ENCODE measurements at places on chromosomes 5 and 9.

- no peak for DNase-seq
These were observed 180.1 kb downstream of the MACROH2A1 start for GRCh38 chr5:135218790-135219568.

GRCh38 chr5:6432206-6432605 lies 16.5 kb upstream of the UBE2QL1 start:
- DNase-seq, result no peak

- no peak for DNase-seq
These were observed 1.3 kb downstream of the PLGRKT start for GRCh38 chr9:5436441-5436840.

GRCh38 chr5:132434416-132435286 lies 55.9 kb downstream of the IRF1 start:
- DNase-seq, result peak; percentile 50

DNA sequence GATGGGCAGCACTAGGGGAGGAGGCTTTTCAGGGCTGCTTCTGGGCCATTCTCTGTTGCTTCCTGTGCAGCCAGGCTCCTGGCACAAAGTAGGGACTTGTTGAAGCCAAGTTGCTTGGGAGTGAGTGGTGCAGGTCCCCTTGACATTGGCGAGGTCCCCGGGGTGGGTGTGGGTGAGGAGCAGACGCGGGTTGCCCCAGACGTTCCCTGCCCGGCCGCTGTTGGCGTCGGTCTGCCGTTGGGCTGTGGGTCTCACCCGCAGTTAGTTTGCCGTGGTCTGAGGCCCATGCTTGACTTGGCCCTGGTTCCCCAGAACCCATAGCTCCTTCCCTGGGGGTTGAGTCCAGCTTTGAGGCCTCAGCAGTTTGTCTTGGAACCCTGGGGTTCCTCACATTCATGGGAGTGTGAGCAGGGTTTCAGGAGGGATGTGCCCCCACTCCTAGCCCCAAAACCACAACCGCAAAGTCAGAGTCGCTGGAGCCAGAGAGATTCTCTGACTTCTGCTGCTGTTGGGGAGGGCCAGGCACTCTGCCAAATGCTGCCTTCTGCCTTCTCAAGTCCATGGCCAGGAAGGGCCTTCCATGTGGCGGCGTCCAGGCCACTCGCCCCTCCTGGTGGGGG lies 77.5 kb downstream of the RXRA start:
- DNase-seq, result peak; percentile 58

DNA sequence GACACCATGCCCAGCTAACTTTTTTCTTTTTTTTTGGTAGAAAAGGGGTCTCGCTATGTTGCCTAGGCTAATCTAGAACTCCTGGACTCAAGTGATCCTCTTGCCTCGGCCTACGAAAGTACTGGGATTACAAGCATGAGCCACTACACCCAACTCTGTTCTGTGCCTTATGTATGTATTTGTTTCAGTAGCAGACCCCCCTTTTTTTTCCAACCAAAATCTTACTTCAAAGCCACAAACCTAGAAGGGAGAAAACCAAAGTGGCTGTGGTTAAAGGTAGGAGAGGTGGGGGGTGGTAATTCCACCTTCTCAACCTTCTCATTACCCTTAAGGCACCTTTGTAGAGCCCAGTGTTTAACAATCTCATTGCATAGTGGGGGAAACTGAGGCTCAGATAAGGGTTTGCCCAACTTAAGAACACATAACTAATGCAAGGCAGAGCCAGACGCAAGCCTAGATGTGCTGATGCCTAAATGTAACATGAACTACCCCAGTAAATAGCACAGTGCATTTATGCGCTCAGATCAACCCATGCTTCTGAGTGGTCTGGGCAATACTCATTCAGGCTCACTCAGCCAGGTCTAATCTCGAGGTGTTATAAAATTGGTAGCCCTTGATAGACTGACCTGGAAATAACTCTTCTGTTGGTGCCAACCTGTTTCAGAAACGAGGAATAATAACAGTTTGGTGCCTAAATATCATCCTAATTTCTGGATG lies 33.0 kb downstream of the ITK start:
- no peak for DNase-seq

GRCh38 chr5:177446200-177447065 lies at the start of gene PRR7:
Gene PRR7 (plus strand): TSS chr5:177446814. CDS start chr5:177455068, 8,254 bp downstream.
- peak; percentile 75 for DNase-seq

DNA sequence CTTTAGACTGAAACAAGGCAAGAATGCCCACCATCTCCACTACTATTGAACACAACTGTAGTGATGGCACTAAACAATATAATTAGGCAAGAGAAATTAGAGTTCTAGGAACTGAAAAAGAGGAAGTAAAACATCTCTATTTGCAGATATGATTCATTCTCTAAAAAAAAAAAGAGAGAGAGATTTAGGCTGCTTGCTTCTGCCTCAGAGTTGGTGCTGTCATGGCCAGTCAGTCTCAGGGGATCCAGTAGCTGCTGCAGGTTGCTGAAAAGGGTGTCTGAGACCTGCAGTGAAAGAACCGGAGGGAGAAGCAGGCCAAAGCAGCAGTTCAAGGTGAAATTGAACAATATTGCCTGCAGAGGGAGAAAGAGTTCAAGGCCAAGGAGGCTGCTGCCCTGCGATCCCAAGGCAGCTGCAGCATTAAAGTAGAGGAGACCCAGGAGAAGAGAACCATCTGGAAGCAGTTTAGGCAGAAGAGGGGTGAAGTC lies 72.5 kb downstream of the AP3B1 start:
- peak; percentile 81 for DNase-seq

DNA sequence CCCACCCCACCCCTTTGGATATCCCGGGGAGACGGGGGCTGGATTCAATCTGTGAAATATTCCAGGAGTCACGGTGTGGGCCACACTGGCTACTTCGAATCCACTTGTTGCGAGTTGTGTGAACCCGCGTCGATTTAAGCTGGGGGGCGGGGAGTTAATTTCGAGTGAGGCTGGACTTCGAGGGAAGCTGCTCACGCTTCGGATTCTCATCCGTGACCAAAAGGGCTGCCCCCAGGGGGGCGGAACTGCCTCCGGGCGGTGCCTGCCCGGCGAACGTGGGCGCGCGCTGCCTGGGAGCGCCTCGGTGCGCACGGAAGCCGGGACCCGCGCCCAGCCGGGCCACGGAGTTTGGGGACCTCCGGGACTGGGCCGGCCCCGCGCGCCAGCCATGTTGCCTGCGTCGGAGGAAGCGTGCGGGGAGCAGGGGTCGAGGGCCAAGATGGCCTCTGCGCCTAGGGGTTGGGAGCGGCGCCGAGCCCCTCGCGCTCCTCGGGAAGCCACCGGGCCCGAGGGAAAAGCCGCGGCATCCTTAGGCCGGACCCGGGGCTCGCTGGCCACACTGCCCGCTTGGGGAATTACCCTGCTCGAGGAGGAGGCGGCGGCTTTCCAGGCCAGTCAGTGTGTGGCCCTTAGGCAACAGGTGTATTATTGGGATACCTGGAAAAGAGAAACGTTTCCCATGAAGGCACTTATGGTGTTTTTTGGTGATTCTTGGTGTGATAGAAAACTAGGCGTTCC lies 975 bp downstream of the OCLN start:
- peak; percentile 78 for DNase-seq

DNA sequence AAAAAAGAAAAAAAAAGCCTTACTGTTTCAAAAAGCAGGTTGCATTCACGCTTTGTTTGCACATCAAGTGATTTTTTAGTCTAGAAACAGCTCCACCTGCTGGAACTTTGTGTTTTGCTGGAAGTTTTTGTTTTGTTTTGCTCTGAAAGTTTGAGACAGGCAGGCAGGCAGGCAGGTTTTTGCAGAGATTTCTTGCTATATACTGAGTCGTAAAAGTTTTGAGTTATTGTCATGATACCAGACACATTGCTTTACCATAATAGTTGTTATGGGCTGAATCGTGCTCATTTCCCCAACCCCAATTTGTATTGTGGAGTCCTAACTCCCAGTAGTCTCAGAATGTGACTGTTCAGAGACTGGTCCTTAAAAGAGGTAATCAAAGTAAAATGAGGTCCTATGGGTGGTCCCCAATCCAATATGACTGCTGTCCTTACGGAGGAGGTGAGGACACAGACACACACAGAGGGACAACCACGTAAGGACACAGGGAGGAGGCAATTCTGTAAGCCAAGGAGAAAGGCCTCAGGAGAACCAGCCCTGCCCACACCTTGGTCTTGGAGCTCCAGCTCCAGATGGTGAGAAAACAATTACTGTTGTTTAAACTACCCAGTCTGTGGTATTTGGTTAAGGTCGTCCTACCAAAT lies 20.9 kb downstream of the OR2Y1 start:
- peak; percentile 15 for DNase-seq

DNA sequence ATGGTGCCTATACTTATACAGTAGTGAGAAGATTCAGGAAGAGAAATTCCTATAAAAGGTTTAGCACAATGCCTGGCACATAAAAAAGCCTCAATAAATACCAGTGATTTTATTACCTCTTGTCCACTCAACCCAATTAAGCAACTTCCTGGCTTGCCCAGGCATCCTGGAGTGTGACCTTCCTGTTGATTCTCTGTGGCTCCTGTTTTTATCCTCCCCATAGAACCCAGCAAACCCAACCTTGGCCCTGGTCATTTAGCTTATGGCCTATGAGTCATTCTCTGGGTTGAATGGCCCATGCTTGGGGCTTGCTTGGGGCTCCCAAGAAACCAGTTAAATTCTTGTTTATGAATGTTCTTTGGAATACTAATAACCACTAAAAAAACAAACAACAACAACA lies 21.4 kb upstream of the SPARC start:
- no peak for DNase-seq

- DNase-seq, result peak; percentile 55
These were observed 298.4 kb upstream of the PRDM9 start for GRCh38 chr5:23208959-23209431.

DNA sequence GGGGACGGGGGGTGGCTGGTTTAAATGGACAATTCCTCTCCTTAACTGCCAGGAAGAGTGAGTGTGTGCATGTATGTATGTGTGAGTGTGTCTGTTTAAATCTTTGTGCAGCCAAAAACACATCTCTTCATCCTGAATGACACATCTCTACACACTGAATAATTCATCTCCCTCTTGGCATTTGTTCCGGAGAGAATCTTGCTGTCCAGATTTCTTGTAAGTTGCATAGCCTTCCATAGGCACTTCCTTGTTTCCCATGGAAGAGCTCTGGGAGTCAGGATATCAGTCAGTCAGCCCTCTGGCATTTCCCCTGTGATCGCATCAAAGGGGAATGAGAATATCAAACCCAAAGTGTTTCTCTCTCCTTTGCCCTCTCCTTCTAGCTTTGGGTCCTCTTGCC lies 74.7 kb downstream of the WWC1 start:
- DNase-seq, result no peak

GRCh38 chr9:96498796-96499195 lies 48.8 kb downstream of the HABP4 start:
- DNase-seq, result peak; percentile 0

DNA sequence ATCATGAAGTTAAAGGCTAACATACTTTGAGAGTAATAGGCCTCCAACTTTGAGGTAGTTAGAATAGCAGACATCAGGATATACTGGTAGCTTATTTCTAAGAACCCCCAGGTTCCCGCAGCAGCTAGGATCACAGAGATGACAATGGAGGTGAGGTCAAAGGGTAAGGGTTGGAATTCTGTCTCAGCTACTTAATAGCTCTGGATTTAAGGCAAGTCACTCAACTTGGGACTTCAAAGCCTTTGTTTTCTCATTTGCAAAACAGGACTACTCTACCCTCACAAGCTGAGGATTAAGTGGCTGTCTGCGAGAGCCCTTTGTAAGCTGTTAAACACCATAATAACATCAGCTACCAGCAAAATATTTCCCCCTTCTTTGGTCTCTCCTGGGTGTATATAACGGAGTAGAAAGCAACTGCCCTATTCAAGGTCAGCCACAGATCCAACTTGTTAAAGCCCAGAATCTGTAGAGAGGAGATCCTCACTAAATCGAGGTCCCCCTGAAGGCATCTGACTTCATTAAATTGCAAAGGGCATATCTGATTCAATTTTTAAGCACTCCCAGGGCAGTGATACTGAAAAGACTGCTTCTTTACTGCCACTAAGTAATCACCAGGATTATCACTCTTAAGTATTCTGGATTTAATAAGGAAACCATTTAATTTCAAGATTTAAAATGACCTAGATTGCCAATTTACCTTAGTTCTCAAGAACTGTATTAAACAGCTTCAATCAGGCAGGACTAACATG lies 104.7 kb downstream of the DCP2 start:
- no peak for DNase-seq

- DNase-seq, result peak; percentile 55
These were observed 11.7 kb upstream of the OR1J2 start for GRCh38 chr9:122498883-122499288.

- peak; percentile 99 for DNase-seq
These were observed 55.1 kb downstream of the ABCA1 start for GRCh38 chr9:104872656-104873488.

- DNase-seq, result no peak
These were observed 56.7 kb downstream of the TLE1 start for GRCh38 chr9:81632599-81632998.

DNA sequence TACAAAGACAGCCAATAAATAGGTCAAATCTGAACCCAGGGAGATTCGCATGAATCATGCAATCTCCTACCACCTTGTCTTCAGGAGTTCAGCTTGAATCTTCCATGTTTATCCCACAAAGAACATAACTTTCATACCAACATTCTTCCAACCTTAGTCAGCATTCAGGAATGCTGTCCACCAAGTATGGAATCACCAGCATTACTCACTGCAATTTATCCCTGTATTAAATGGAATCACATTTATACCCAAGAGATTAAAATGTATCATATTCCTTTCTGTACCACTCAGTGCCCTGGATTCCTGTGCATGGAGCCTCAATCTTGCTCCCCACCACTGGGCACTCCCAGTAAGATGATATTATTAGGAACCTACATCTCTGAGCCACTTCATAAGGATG lies 162.6 kb downstream of the GLIS3 start:
- no peak for DNase-seq

GRCh38 chr5:123964884-123965283 lies 452.9 kb downstream of the CSNK1G3 start:
- DNase-seq, result no peak

DNA sequence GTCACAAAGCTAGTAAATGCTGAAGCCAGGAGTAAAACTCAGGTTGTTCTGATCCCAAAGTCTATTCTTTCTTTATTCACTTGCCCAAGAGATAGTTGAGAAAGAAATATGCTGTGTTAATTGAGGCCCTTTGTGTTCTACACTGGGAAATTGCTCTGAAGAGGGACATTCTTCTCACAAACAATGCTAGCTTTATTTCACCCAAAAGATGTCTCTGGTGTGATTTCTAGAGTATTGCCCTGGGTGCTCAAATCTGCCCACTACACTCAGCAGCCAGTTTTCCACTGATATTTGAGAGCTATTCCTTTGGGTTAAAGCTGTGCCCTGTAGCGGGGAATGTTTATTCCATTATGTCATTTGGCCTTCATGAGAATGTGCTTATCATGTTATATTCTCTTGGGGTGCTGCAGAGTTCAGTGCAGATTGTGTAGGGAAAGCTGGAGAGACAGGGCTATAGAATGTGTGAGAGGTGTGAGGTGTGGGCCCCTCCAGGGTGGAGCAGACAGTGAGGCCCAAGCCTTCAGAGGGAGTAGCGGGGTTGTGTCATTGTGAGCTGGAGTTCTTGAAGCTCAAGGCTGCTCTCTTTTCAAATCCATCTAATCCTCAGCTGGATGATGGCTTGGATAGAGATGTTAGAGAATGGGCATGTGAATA lies 21.0 kb upstream of the C5orf63 start:
- DNase-seq, result no peak

All from suppressor macrophage treated with lipopolysaccharide for 1 hour (primary cell).